ENCODE measurements at places on chromosomes 1 and 21. TPM values are rescaled to one million over a fixed set of nuclear protein-coding genes. Genes with fewer than 3 reads are reported as not detected.

GRCh38 chr1:15750924-15751323 is 7.7 kb upstream of the FBLIM1 start:
- no peak for DNase-seq

DNA sequence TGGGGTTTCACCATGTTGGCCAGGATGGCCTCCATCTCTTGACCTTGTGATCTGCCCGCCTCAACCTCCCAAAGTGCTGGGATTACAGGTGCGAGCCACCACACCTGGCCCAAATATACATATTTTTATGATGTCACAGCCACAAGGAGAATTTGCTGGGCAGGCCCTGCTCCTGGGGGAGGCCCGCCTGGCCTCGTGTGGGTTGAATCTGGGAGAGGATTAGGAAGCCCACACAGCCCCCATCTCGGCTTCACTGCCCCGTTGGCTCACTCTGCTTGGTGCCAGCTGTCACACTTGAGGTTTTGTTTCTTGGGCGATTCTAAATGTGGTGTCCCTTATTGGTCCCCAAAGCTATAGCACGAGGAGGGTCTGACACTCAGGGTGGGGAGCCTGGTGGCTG is 335.7 kb upstream of the AJAP1 start:
- no peak for DNase-seq

GRCh38 chr1:47194311-47194710 is 4.5 kb upstream of the PDZK1IP1 start:
- no peak for DNase-seq

- DNase-seq = no peak
Observed at GRCh38 chr1:201606096-201606495, 67.2 kb downstream of the NAV1 start.

- no peak for DNase-seq
Observed at GRCh38 chr1:94621395-94621794, 79.8 kb upstream of the F3 start.

DNA sequence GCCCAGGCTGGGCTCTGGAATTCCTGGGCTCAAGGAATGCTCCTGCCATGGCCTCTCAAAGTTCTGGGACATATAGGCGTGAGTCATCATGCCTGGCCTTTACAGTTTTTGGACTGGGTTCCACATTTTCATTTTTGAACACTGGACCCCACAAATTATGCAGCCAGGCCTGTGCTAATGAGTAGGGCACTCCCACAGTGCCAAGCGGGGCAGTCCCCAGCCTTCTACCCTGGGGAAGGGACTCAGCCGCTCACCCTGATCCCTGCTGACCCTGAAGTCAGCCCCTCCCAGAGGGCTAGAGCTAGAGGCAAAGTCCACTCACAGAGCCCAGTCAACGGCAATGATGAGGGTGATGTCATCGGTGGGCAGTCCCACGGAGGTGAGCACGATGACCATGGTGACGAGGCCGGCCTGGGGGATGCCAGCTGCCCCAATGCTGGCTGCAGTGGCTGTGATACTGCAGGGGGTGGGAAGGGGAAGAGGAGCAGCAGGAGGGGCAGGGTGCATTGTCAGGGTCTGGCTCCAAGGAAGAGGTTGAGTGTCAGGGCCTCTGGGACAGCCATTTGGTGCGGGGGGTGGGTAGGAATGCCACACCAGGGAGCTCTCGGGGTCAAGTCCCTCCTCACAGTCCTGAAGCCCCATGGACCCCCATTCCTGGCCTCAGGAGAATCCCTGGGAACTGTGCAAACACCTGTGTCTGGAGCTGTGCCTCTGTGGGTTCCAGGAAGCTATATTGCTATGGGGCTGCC is 27.6 kb downstream of the PODN start:
- DNase-seq = no peak

- no peak for DNase-seq
Observed at GRCh38 chr1:62198781-62199125, 4.1 kb downstream of the L1TD1 start.

DNA sequence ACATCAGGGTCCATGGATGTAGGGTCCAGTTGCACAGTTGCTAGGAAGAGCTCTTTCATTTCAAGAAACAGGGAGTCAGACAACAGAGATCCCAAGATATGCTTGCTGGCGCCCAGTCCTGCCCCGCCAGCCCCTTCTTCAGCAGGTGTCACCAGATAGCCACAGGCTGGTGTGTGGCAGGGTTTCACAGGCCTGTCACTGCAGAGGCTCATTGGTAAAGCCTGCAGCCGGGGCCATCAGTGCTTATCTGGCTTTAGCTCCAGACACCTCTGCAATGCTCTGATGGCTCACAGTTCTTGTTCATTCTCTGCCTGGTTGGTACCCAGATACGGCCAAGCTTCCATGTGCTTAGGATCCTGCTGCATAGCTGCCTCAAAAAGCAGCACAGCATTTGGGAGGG is 12.4 kb upstream of the ZNF124 start:
- DNase-seq = no peak

GRCh38 chr1:8813016-8813763 is 4.2 kb downstream of the RERE start:
- DNase-seq = no peak

GRCh38 chr21:34579411-34579810 is 35.5 kb downstream of the RCAN1 start:
- no peak for DNase-seq

GRCh38 chr1:25481625-25482024 is 50.9 kb downstream of the MACO1 start:
- DNase-seq = no peak

GRCh38 chr1:54304518-54304917 is 101.7 kb downstream of the SSBP3 start:
- DNase-seq = no peak

DNA sequence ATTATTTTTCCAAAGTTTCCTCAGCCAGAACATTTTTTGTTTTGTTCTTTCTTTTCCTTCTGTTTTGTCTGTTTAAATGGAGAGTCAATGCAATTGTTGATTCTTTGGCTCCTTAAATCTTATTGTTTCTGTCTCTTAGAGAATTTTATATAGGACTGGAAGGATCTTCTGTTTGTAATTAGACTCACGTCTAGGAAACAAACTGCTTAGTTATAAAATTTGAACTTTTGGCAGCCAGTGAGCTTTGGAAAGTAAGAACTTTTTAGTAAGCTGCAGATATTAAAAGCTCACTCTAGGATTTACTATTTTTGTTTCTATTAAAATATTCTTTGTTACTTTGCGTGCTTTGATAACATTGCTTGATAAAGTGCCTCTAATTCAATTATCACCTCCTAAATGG is 109.8 kb upstream of the HNRNPU start:
- no peak for DNase-seq

- DNase-seq = no peak
Observed at GRCh38 chr1:76219366-76219818, 144.8 kb downstream of the ST6GALNAC3 start.

DNA sequence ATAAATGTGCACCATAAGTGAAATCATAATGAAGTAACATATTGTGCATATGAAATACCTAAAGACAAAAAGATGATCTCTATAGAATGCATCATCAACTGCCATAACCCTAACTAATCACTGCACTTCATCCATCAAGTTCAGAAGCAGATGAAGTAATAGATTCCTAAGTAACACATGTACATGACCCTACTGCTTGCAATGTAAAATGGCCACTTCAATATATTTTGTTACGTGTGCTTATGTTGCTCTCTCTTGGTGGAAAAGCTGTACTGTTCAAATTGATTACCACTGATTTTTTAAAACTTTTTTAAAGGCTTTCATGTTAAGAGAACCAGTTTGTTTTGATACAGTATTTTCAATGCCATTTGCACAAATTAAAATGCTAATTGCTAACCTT is 141.8 kb downstream of the TTLL7 start:
- DNase-seq = no peak

- DNase-seq = no peak
Observed at GRCh38 chr1:41387667-41388091, 26.4 kb downstream of the FOXO6 start.

DNA sequence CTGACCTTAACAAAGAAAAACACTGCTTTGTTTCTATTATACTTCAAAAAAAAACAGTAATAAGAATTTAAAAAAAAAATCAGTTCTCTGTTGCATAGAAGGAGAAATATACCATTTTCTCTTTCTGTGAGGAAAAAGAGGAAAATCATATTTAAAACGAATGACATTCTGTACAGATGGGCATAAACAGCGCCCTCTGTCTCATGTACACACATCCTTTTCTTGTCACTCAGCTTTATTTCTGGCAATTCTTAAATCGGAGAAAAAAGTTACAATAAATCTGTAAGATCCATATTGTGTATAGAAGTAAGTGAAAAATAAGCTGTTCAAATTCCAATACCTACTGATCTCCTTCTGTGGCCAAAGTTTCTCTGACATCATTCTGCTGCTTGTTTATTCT is 245.4 kb downstream of the SMYD3 start:
- no peak for DNase-seq

GRCh38 chr1:44419901-44420300 is 14.8 kb downstream of the RNF220 start:
- no peak for DNase-seq

GRCh38 chr21:45970674-45971615 is 10.6 kb upstream of the COL6A1 start:
- peak; percentile 55 for DNase-seq

DNA sequence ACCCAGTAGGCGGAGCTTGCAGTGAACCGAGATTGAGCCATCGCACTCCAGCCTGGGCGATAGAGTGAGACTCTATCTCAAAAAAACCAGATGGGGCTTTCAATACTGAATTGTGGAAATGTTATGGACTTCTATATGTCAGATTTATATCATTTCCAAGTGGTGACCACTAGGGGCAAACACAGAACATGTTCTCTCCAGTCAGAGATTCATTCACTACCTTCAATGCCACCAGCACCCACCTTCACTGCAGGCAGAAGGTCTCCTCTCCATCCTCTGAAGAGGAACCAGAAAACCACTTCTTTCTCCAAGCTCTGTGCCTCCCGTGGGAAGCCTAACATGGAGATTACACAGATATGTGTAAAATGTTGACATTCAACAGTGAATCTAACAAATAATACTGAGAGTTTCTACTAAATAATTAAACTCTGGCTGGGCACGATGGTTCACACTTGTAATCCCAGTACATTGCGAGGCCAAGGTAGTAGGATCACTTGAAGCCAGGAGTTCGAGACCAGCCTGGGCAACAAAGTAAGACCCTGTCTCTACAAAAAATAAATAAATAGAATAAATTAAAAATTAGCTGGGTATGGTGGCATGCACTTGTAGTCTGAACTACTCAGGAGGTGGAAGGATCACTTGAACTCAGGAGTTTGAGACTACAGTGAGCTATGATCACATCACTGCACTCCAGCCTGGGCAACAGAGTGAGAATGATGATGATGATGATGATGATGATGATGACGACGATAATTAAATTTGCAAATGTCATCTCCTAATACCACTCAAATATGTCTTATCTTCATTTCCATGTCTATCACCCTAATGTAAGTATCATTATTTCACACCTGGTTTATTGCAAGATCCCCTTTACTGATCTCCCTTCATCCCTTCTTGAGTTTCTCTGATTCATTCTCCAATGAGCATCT is 151.1 kb downstream of the ZNF281 start:
- DNase-seq = no peak

GRCh38 chr1:119449971-119450370 is 35.0 kb downstream of the HSD3B2 start:
- no peak for DNase-seq

DNA sequence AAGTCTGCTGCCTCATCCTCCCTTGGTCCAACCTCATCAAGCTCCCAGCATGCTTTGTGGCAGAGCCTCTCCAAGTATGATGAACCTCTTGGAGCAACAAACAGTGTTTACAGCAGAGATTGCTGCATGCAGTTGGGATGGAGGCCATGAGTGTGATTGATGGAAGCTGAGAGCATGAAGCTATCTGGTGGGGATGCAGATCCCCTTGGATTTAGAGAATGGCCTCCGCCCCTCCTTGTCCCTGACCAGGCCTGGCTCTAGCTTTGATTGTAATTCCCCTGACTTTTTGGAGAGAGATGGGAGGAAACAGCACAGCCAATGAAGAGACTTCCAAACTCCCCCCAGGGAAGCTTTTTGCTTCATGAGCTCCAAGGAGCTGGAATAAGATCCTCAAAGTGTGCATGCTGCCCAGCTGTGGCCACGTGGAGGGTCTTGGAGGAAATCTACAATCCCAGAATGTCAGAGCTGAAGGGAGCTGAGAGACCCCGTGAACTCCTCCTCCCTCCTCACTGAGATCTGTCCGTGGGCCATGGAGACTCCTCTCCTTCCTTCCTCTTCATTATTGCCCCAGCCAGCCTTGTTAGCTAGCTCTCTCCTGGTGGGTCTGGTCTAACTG is 165.3 kb upstream of the USP24 start:
- no peak for DNase-seq

DNA sequence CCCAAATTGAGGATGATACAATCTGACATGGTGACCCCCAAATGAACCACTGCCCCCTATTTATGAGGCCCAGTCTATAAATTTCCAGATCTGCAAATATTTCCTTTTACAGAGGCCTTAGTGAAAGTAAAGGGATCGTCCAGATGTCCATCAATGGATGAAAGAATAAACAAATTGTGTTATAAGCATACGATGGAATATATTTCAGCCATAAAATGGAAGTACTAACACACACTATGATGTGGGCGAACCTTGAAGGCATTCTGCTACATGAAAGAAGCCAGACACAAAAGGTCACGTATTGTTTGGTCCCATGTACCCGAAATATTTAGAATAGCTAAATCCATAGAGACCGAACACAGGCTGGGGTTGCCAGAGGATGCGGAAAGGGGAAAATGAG is 48.6 kb upstream of the ITPKB start:
- DNase-seq = no peak

GRCh38 chr1:29256394-29256793 is 20.1 kb downstream of the PTPRU start:
- no peak for DNase-seq

The CELA2A gene
- total RNA-seq = not detected

The FAM151A gene
- not detected for total RNA-seq

The RNU1-4 gene
- 3,744 TPM for total RNA-seq

The TRAF3IP3 gene
- total RNA-seq = 406 TPM

The OR2T10 gene
- total RNA-seq = not detected

The PFKFB2 gene
- total RNA-seq = 2.3 TPM

The S1PR1 gene
- total RNA-seq = 68.2 TPM

The CDC20 gene
- total RNA-seq = 188 TPM

The AZIN2 gene
- 19.4 TPM for total RNA-seq

The LDLRAD2 gene
- total RNA-seq = not detected

The FAM167B gene
- 1.2 TPM for total RNA-seq

The CYP4Z1 gene
- not detected for total RNA-seq

The PLPPR4 gene
- not detected for total RNA-seq

The MAP3K21 gene
- total RNA-seq = 1.9 TPM

The SH2D2A gene
- 157 TPM for total RNA-seq

The ATP6V1G3 gene
- not detected for total RNA-seq

The EFNA3 gene
- total RNA-seq = 1.9 TPM

The C1orf87 gene
- total RNA-seq = not detected

The IL24 gene
- not detected for total RNA-seq

The NECTIN4 gene
- 0.12 TPM for total RNA-seq

The AGO3 gene
- 33.1 TPM for total RNA-seq

The CFAP57 gene
- 0.09 TPM for total RNA-seq

The KRTAP13-2 gene
- total RNA-seq = not detected

The DTL gene
- 86.2 TPM for total RNA-seq

The CD101 gene
- total RNA-seq = not detected

The LMOD1 gene
- total RNA-seq = not detected

The IL22RA1 gene
- total RNA-seq = not detected

The VAV3 gene
- 3.1 TPM for total RNA-seq
